ENCODE measurements at places on chromosomes 6 and 20.

GRCh38 chr6:43699564-43700186 is 12.1 kb upstream of the MRPS18A start:
- DNase-seq: no peak

DNA sequence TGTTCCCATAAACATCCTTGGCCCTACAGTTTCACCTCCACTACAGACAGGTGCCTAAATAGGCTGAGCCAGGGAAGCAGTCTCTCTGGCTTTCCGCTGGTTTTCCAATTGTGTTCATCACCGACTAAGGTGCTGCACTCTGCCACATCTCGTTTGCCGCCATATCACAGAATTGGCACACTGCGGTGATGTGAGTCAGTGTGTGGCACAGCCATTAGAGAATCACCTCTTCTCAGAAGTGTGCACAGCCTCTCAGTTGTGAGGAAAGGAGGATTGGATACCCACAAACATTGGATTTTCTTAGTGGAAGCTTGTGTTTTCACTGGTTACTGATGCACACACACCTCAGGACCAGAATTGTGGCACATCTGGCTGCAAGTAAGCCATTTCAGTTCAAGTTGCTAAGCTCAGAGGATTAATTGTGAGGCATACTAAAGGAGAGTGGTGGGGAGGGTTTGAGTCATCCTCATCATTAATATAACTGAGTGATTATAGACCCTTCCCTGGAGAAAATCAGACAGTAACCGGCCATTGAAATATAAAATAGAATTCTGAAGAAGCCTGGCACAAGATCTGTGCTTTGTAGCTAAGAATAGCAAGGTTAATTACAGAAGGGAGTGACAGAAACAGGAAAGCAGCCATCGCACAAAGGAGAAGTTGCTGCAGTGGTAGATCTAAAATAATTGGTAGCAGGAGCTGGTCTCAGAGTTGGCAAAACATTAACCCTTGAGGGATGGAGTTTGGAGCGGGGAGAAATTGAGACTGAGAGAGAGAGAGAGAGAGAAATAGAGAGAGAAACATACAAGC is 506.9 kb downstream of the LMBRD1 start:
- no peak for DNase-seq

GRCh38 chr6:120648713-120649112 is 685.6 kb downstream of the TBC1D32 start:
- DNase-seq: no peak

- DNase-seq: no peak
Observed at GRCh38 chr6:38225766-38226165, 406.2 kb downstream of the ZFAND3 start.

DNA sequence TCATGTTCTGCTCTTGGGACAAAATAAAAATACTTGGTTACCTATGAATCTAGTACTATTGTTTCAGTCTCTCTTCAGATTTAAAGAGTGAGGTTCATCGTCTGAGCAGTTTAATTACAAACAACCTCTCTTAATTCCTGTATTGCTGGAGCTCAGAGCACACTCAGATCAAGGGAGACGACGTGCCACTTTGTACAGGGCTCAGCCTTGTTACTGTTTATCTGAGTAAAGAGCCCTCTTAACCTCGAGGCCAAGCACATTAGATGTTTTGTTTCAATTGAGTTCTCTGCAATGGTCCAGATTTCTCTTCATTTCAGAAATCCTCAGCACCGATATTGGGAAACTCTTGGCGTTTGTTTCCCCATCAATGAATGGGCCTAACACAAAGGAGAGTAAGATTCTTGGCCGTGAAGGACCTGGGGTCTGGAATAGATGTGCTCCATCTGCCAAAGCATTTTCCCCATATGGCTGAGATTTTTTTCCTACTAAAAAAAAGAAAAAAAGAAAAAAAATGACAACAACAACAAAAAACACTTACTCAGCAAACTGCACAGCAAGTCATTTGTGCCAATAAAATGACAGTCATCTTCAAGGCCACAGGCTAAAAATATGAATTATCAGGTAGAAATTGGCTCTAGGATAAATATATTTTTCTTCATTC is 82.6 kb upstream of the CCN6 start:
- no peak for DNase-seq

DNA sequence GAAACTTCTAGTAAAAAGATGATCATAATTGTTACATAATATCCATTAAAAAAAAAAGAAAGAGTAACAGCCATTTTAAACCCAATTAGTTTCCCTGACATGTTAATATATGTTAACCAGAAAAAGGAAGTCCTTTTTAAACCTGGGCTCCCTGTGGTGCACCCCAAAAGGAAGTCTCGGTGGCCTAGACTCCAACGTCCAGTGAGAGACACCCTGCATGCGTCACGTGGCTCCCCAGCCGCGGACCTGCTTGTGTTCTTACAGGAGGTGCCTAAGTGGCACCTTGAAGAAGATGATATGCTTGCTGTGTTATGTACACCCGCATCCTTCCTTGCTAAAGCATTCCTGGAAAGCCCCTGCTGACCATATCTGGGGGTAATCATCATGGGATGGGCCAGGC is 50.1 kb downstream of the FOXC1 start:
- no peak for DNase-seq

DNA sequence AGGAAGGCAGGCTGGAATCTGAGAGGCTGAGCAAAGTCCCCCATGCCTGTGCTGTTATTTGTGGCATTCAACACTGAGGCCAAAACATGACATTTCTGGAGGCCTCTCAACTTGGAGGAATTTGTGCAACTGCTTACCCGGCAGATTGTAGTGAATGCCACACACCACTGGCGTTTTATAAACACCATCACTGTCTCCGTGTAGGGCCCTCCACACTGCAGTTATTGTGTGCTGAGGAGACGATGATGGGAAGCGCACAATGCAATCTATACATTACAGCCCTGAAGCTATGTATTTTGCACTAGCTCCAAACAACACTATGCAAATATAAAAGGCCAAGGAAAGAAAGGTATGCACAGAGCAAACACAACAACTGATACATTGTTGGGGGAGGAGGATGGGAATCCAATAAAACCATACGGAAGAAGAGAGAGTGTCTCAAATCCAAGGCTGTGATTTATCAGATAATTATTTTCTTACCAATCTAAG is 106.5 kb downstream of the SMLR1 start:
- no peak for DNase-seq

DNA sequence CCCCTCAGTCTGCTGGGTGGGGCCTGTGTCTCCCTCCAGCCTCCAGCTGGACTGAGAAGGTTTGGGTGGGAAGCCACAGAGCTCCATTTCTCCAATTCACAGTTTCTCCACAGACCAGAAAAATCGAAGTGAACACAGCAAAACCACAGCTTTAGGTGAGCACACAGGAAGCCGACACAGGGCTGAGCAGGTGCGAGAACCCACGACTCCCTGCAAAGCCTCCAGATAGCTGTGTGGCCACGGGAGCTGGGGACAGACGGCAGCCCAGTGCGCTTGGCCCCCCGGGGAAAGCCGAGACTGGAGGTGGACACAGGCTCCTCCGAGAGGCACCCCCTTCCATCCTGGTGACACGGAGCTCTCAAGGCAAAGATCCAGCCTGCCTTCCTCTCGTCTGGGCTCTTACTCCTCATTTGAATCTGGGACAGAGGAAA is 29.0 kb upstream of the MPC1 start:
- peak; percentile 27 for DNase-seq

DNA sequence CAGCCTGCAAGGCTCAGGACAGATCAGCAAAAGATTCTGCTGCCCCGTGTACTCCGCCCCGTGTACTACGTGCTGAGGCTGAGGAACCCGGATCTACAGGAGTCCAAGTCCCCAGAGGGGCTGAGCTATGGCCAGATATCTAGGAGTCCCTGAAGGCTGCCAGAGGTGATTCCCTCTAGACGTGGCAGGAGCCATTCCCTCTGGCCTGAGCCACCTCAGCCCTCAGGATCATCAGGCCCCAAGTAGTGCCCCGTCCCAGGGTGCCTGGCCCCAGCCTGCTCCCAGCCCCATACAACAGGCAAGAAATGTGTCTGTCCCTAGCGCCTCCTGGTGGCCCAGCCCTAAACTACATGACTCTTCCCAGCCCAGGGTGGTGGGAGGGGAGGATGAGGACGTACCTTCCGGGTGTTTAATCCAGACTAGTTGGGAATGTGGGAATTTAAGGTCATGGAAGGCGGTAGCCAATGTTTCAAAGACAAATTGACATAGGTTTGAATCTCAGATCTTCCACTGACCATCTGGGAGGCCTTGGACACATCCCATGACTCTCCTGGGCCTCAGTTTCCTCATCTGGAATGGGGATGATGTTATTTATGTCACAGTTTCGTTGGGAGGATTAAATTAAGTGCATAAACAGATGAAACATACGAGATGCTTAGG is 49.4 kb upstream of the PTPN1 start:
- peak; percentile 88 for DNase-seq

GRCh38 chr6:37514321-37514771 is 14.7 kb upstream of the CCDC167 start:
- peak; percentile 76 for DNase-seq

DNA sequence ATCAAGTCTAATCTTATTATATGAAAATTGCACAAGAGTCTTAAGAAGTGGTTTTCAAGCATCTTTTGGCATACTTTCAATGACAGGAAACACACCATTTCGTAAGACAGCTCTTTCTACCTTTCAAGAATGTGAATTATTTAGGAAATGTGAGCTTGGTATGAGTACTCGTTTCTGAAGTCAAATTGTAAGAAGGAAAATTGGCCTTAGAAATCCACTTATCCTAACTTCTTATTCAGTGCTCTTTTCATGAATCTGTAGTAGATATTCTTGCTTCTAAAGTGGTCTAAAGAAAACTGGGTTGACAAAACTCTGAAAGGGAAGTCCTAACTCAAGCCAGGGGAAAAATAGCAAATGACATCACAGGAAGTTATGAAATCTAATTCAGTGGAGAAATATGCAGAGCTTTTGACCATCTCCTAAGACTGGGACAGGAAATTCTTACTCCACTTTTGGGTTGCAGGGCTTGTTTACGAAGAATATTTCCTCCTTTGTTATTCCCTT is 38.5 kb upstream of the OGFRL1 start:
- DNase-seq: no peak

- no peak for DNase-seq
Observed at GRCh38 chr6:154356690-154357089, at the start of gene IPCEF1. Gene IPCEF1, minus strand, starts transcription at chr6:154356803. Its CDS starts 90,856 bp downstream, at chr6:154265947.

GRCh38 chr6:133757335-133757734 is 131.6 kb upstream of the TCF21 start:
- no peak for DNase-seq

DNA sequence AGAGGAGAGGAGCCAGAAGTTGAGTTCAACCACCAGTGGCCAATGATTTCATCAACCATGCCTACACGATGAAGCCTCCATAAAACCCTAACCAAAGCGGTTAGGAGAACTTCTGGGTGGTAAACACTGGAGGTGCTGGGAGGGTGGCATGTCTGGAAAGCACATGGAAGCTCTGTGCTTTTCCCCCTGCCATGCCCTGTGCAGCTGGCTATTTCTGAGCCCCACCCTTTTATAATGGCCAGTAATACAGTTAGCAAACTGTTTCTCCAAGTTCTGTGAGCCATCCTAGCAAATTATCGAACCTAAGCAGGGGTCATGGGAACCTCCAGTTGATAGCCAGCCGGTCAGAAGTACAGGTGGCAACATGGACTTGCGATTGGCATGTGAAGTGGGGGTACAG is 147.8 kb upstream of the INSM1 start:
- DNase-seq: no peak

GRCh38 chr6:77341058-77341986 is 122.0 kb downstream of the HTR1B start:
- no peak for DNase-seq

DNA sequence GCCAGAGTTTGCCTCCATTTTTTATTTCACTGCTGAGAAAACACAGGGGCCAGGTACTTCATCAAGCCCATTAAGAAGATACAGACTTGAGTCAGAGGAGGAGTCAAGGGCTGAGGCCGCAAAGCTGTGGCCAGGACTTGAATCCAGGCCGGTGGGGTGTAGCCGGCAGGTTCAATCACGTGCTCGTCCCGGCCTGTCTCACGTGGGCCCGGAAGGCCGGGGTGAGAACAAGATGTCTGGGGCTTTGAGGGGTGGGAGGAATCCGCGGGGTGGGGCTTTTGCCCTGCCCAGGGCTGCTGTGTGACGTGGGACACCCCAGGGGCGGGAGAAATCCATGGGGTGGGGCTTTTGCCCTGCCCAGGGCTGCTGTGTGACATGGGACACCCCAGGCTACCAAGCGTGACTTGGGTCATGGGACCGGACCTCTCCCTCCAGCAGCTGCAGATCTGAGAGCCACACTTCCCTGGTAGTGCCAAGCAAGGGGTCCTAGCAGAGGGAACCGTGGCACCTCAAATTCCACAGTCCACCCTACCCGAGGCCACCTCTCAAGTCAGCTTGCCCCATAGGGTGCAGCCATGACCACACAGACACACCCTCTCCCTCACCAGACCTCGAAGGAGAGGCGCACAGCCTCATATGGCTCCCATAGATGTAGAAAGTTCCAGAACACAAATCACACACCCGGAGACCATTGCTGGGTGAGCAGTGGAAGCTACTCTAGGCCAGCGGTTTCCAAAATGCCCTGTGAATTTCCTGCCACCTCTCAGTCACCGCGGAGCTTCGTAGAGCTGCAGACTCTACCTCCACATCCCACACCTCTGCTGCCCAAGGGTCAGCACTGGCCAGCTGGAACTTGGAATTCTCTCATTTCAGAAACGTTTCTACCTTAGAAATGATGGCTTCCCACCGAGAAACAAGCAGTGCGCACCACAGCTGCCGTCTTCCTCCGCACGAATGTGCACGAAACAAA is 156.1 kb downstream of the DLL1 start:
- no peak for DNase-seq

GRCh38 chr6:105799056-105799455 is 287.1 kb upstream of the PRDM1 start:
- DNase-seq: no peak

GRCh38 chr6:11659757-11660156 is 118.8 kb downstream of the ADTRP start:
- no peak for DNase-seq

DNA sequence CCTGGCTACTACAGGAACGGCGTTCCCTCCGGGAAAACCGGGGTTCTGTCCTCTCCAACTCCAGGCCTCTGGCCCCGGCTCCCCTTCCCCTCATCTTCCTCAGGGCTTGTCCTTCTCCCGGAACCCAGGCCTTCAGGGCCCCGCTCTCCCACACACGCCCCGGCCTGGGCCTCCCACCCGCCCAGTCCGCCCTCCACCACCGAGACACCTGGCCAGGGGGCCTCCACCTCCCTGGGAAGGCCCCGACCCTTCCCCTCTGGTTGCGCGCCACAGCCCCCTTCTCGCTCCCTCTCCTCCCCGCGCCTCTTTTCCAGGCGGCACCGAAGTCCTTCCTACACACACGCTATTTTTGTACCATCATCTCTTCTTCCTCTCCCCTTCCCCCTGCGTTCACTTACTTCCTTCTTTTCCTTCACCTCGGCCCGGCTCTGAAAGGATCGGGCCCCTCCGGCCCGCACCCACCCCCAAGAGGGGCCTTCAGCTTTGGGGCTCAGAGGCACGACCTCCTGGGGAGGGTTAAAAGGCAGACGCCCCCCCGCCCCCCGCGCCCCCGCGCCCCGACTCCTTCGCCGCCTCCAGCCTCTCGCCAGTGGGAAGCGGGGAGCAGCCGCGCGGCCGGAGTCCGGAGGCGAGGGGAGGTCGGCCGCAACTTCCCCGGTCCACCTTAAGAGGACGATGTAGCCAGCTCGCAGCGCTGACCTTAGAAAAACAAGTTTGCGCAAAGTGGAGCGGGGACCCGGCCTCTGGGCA is 1.3 kb upstream of the SIRPA start:
- DNase-seq: no peak

- DNase-seq: no peak
Observed at GRCh38 chr6:12472601-12473038, 182.5 kb downstream of the EDN1 start.
